ENCODE measurements at places on chromosomes 7 and 10.

GRCh38 chr7:67547183-67547907 is 550.7 kb downstream of the TYW1 start:
- no peak for DNase-seq

DNA sequence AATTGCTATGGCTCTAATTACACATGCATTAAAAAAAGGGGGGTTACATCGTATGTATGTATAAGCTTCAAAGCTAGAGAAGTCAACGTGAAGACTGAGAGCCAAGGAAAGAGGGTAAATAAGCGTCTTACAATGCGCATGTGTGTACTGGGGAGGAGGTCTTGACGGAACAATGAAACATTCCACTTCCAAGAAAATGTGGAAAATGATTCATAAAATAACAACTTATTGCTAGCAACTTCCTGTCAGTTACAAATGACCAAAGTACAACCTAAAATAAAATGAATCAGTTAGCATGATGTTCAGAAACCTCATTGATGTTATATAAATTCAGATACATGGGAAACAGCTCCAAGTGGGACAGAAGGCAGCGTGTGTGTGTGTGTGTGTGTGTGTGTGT is 104.1 kb upstream of the RHEB start:
- DNase-seq, result no peak

DNA sequence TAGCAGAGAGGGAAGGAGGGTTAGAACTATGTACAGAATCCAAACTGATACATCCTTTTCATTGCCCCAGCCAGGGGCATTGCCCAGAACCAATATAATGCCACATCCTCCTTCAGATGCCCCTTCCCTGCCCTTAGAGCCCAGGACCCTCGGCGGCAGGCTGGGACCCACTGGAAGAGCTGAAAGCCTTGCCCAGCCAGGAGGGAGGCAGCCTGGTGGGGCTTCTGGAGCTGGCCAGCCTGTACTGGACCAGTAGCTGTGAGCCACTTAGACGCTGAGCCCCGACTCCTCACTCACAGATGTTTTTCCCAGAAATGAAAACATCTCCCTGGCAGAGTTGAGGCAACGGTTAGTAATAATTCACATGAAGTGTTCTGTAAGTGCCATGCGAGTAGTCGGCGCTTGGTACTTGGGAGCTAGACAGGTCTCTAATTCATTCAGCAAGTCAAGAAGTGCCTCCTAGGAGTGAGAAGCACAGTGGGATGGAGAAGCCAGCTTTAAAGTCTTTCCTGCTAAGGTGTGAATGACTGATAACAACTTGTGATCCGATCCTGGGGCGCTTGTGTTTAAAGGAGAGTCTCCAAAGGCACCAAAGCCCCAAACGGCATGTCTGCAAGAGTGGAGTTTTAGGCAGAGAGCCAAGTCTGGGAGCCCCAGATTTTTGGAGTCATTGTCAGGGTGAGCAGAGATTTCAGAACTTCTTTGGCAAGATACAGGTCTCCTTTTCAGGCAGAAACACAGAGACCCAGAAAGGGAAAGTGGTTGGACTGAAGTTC is 9.8 kb downstream of the VSIR start:
- no peak for DNase-seq

GRCh38 chr7:14158111-14158510 is 168.6 kb upstream of the ETV1 start:
- DNase-seq, result no peak

DNA sequence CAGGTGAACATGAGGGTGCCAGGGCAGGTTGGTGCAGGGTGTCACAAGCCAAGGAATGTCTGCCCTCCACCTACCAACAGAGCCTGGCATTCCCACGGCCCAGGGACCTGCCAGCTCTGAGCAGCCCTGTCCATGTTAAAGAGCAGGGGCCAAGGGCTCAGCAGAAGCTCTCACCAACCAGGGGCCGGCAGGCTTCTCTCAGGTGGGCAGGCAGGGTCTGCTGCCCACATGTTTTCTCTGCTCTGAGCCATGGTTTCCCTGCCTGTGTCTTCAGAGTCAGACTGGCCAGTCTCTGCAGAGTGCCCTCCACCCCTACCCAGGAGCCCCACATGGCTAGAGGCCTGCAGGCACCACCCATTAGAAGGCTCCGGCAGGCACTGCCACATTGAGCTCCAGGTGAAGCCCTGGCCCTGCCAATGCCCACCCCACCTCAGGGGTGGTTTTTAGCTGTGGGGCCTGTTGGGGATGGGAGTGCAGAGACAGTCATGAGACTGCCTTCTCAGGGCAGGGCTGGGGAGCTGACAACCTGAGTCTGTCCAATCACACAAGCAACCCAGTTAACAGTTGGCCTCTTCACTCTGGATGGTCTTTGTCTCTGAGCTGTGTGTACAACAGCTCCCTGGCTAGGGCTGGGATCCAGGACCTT is 135.9 kb downstream of the ARHGAP22 start:
- no peak for DNase-seq

DNA sequence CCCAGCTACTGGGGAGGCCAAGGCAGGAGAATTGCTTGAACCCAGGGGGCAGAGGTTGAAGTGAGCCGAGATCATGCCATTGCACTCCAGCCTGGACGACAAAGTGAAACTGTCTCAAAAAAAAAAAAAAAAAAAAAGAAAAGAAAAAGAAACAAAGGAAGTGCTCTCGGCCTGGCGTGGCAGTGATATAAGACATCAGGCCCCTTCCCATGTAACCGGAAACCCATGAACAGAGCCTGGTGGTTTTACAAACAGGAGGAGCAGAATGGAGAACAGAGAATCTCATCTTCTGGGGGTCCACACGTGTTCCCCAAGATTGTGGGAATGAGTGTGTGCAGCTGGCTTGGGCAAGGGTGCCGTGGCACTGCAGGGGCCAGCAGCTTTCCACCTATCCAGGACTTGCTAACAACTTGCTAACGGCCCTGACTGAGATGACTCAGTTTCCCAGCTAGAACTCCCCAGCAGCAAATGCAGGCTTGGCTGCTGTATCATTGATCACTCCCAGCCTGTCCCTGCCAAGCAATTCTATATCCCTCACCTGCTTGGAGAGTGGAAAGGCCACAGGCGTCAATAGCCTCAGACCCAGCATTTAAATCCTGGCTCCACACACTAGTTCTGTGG is 103.0 kb downstream of the COL26A1 start:
- DNase-seq, result no peak

GRCh38 chr7:107815254-107815882 is 12.3 kb upstream of the SLC26A3 start:
- no peak for DNase-seq

DNA sequence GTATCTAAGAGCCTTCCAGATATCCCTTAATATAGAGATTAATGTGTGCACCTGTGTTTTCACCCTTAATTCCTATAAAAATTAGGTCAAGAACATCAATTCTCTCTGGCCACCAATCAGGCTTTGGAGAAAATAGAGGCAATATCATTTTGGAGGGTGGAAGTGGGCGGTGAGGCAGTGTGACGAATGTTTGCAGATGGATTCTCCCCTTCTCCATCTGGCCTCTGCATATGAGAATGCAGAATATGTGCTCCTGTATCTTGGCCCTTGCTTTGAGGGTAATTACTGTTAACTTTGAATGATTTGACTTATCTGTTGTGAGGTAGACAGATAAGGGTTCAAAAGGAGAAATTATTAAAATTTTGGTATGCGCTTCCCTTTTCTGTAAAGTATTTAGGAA is 304.0 kb upstream of the NPSR1 start:
- DNase-seq, result no peak

DNA sequence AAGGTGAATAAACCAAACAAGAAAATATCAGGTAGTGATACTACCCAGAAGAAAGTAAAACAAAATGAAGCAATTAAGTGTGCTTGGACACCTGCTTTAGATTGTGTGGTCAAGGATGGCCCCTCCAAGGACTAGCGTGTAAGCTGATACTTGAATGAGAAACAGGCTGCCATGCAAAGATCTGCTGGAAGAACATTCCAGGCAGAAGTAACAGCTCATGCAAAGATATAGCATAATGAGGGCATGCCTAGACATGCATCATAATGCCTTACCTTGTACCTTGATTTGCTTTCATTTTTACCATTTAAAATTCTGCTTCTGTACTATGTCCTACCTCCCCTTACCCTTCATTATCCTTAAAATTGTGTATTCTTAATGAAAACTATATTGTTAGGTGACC is 74.8 kb upstream of the HDAC9 start:
- no peak for DNase-seq

GRCh38 chr7:116576350-116577319 is 51.8 kb downstream of the CAV1 start:
- no peak for DNase-seq

DNA sequence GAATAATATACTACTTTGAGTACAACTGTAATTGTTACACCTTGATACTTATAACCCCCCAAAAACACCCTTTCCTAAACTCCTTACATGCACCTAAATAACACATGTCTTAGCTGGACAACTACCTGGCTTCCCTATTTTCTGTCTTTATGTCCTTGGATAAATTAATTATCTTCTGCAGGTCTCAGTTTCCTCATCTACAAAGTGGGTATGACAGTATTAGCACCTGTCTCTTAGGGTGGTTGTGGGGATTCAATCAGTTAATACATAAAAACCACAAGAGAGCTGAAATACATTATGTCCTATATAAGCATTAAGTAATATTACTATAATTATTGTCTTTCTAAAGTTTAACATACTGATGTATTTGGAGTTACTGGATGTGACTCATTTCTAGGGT is 10.8 kb downstream of the STEAP2 start:
- DNase-seq, result no peak

DNA sequence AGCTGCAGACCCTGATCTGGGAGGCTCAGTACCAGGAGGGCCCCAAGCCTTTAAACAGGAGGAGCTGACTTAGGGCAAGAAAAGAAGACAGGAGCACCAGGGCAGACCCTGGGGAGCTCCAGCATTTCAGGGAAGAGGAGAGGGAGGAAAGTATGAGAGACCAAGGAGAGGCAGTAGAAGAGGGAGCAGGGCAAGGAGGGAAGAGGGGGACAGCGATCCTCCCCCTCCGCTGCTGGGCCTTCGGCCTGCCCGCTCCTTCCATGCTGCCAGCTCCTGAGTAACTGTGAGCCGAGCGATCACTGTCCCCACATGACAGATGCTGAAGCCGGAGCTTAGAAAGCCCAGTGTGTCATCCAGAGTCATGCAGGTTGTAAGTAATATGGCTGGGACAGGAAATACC is 65.9 kb downstream of the ALOX5 start:
- no peak for DNase-seq

DNA sequence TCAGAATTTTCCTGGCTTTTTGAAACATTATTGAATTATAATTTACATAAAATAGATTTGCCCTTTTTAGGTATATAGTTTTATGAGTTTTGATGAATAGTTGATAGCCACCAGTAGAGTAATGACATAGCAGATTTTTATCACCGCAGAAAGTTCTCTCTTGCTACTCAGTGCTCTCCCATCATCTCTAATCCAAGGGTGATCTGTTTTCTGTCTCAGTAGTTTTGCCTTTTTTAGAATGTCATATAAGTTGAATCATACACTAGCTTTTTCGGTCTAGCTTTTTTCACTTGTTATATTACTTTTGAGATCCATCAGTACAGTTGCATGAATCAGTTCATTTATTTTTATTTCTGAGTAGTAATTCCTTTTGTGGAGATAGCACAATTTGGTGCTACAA is 17.9 kb downstream of the RSBN1L start:
- DNase-seq, result no peak

DNA sequence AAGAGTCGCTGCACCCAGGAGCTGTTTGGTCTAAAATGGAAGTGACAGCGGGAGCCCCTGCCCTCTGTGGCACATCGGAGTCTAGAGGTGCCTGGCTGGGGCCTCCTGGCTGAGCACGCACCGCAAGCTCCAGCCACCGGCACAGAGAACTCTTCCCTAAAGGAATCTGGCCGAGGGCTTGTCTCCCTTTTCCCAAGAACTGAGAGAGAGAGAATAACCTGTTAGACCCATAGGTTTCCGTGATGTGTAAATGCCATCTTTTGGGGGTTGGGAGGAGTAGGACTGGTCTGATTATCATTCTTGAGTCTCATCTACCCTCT is 47.3 kb downstream of the PROSER2 start:
- no peak for DNase-seq

DNA sequence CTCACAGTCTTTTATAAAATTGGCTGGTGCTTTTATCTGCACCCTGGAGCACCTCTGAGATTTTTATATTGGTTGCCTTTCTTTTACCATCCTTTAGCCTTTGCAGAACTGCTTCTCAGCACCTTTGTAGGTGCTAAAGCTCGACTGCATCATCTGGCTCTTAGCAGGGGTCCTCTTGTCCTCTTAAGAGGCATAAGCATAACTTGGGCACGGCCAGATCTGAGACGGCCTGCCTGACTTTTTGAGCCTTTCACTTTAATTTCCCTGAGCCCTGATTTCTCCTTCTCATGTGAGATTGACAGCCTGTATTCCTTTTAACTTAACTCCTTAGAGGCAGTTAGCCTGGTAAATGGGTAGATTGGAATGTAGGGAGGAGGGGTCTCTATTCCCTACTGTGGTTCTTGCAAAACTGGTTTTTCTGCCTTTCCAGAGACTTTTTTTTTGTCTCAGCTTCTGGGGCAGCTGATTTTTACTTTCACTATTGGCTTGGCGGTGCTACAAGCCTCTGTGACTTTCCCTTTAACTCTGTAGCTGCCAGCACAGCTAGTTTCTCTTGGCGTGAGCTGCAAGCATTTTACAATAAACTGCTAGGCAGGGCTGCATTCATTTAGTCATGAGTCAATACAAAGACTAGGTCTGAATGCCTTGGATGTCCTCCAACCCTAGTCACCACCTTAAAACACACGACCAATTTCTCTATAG is 24.0 kb downstream of the ZPBP start:
- DNase-seq, result no peak

DNA sequence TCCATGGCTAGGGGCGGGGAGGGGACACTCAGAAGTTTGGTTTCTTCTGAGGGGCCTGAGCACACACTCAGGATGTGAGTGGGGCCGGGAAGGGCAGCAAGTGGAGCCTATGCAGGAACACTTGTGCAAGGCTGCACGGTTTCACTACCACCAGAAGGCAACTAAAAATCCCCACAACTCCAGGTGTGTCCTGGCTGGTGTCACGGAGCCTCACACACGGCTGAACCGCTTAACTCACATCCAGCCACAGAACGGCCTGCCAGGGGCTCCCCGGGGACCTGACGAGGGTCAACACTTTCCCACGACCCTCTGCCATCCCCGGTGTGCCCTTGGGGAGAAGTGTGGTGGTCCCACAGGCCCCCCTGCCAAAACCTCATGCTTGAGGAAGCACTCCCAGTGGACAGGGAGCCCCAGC is 173.9 kb downstream of the ELFN1 start:
- no peak for DNase-seq

- DNase-seq, result no peak
These were observed 538.8 kb downstream of the TYW1 start for GRCh38 chr7:67535241-67535989.

DNA sequence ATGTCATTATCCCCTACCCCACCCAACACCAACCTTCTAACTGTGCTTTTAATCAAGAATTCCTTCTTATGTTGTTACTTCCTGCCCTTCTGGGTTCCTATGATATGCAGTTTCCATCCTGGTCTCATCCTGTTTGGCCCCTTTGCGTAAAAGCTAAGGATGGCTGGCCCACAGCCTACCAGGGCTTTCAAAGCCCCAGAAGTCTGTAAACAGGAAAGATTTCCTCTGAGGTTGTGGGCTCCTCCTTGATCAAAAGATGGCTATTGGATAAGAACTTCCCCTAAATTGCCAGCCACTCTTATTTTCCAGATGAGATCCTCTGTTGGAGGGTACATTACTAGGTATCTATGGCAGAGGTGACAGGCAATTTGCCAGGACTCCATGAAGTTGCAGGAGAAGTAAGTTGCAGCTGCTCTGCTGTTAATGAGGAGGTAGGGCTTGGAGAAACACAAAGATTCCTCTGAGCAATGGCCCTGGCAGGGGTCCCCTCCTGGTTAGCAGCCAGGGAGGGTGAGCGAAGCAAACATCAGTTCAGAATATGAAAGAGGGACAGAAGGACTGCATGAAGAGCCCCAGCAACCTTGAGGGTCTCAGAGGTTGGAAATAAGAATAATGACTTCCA is 32.1 kb downstream of the NRP1 start:
- DNase-seq, result no peak
